ENCODE measurements at places on chromosomes 6 and 20.

DNA sequence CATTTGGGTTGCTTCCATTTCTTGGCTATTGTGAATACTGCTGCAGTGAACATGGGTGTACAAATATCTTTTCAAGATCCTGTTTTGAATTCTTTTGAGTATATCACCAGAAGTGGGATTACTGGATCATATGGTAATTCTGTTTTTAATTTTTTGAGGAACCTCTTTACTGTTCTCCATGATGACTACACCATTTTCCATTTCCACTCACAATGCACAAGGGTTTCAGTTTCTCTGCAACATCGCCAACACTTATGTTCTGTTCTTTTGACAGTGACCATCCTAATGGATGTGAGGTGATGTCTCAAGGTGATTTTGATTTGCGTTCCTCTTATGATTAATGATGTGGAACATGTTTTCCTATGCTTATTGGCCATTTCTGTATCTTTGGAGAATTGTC, 214.4 kb upstream of the ZFP64 start:
- DNase-seq = no peak

DNA sequence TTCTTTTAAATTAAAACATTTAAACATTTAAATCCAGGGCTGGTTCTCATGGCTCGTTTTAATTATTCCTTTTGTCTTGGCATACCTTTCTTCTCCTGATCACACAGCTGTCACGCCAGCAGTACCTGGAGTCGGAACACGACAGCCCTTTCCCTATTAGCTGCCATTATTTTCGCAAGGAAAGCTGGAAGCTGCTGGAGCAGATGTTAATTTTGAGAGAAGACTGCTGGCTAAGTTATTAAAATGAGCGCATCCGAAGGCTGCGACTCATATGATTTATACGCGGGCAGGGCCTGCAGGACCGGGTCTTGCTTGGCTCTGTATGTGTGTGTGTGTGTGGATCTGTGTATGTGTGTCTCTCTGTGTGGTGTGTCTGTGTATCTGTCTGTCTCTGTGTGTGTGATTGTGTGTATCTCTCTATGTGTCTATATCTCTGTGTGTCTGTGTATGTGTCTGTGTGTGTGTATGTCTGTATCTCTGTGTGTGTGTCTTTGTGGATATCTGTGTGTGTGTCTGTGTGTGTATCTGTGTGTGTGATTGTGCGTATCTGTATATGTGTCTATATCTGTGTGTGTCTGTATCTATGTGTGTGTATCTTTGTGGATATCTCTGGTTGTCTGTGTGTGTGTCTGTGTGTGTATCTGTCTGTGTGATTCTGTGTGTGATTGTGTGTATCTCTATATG, 191.5 kb downstream of the CDH4 start:
- DNase-seq = no peak

DNA sequence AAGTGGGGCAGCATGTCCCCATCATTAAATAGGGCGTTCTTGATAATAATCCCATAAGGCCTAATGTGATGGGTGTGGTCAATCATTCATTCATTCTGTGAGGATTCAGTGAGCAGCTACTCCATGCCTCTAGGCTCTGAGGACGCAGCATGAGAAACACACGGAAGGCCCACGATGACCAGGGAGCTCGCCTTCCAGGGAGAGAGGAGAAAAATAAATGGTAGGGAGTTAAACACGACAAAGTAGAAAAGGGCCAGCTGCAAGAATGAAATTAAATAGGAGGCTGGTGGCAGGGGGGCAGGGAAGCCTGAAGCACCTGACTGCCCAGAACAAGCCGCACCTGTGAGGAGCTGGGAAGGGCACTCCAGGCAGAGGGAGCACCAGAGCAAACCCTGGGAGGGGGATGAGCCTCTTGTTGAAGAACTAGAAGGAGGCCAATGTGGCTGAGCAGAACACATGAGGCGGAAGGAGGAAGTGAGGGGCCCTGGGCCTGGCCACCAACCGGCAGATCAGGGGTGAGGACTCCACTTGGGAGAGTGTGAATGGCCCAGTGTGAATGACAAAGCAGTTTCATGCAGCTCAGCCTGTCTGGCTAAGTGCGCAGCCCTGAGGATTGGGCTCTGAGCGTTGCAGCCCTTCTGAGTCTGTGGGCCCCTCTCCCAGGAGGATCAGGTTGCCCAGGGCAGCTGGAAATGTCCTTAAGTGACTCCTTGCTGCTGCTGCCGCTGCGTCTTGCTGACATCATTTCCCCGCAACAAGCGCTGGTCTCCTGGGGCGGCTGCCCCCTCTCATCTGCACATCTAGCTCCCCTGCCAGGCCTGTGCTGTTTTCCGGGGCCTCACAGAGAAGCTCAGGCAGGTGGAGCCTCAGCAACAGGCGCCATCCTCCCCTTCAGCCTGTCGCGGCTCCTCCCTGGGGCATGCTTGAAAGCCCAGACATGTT, 99.9 kb downstream of the CDH26 start:
- no peak for DNase-seq

DNA sequence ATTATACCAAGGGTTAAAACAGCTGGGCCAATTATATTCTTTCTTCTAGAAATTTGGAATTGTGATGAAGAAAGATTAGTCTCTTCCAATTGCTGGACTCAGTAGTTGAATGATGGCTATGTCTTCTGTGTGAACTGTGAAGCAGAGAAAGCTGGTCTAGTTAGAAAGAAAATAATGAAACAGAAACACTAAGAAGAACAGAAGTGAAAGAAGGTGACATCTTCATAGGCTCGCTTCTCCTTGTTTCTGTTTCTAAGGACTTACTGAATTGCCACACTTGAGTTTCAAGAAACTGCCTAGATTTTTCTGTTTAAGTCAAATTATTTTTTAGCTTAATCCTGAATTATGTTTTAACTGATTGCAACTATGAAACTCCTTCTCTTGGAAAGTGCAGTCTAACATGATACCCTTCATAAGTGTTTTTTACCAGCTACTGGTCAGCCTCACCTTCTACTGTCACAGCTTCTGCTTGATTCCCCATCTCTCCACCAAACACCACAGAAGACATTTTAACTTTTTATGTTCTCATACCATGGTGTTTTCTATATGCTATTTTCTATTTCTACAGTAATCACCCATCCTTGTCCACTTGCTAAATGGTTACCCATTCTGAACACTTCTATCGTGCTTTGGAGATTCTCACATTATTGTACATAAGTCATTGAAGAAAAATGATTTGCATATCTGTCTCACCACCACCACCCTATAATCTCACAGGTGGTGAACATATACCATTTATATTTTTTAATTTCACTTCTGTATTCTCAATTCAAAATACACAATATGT, 268.8 kb downstream of the GRIK2 start:
- DNase-seq = no peak

DNA sequence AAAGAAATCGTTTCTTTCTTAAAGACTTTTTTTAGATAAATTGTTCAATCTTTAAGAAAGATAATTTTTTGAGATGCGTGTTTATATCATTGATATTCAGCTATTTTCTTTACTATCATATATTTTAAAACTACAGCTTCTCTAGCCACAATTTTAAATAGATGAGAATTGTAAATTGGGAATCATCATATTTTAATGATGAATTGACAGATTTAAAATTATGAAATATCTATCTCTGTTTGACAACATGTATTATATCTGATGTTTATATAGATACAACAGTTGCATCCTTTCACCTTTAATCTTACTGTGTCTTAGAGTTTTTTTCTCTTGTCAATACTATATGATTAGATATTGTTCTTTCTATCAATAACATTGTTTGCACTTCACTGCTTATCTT, 762.3 kb upstream of the GJE1 start:
- no peak for DNase-seq

DNA sequence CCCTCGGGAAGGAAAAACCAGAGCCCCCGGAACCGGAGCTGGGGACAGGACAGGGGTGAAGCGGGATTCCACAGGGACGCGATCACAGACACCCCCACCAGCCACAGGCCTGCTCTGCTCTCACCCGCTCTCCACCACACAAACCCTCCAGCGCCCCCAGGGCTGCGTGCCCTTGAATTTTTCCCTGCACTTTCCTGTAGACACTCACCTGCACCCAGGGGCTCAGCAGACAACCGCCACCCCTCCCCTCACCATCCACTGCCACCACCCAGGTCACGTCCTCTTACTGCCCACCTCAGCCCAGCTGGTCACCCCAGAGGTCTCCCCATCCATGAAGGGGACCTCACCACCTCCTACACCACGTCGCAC, 631 bp downstream of the ULBP2 start:
- no peak for DNase-seq

DNA sequence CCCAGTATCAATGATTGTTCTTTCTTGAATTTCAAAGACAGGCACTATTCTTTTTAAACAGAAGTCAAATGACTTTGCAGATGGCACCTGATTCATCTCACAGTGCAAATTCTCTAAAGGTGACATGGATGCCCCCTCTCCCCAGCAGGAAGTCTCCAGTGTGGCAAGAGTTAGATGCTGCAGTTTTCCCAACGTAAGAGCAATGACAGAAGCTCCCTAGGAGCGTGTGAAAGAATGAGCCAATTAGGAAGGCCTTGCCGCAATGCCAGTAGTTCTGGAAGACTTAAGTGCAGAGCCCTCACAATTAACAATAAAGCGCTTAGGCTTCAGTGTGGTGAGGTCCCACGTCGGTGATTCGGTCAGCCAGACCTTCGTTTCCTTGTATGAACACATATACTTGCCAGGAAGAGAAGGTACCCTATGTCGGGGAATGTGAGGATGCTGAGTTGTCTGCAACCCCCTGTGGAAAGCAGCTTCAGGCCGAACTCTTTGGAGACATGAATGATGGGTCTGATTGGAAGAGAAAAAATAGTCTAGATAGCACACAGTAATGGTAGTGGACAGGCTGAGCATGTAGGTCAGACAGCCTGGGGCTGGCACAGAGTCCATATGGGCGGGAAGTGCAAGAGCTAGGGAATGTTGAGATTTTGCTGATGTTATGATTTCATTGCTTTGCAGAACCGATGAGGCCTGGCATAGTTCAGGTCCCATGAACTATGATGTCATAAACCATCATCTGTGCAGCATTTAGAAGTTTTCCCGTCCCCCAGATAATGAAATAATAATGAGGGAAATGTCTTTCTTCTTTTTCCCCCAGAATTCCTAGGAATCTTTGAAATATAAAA, 132.6 kb downstream of the PHACTR1 start:
- DNase-seq = no peak

- DNase-seq = no peak
Measured at GRCh38 chr6:39330476-39330875, 8.0 kb upstream of the KCNK16 start.
